ENCODE measurements at places on chromosomes 1 and 21. TPM values are rescaled to one million over a fixed set of nuclear protein-coding genes. Genes with fewer than 3 reads are reported as not detected.

Gene PDZK1IP1
- polyA plus RNA-seq: not detected

Gene ZNF362
- polyA plus RNA-seq: 61.4 TPM

Gene NR1I3
- not detected for polyA plus RNA-seq

Gene RUNX1
- 5.0 TPM for polyA plus RNA-seq

Gene PLCH2
- 5.5 TPM for polyA plus RNA-seq

Gene SPATA21
- not detected for polyA plus RNA-seq

Gene OR2AK2
- not detected for polyA plus RNA-seq

Gene SELL
- polyA plus RNA-seq: 4.7 TPM

Gene GCSAML
- not detected for polyA plus RNA-seq

Gene PTPN22
- not detected for polyA plus RNA-seq

Gene CFHR3
- not detected for polyA plus RNA-seq

Gene CRP
- not detected for polyA plus RNA-seq

Gene NTMT2
- 0.59 TPM for polyA plus RNA-seq

Gene PTPRU
- 10.6 TPM for polyA plus RNA-seq

Gene TSPAN2
- polyA plus RNA-seq: 0.15 TPM

Gene RGS16
- 58.8 TPM for polyA plus RNA-seq

Gene CTSS
- 7.8 TPM for polyA plus RNA-seq

Gene FCER1G
- 38.4 TPM for polyA plus RNA-seq

Gene FAM131C
- polyA plus RNA-seq: 6.3 TPM

Gene SLC22A15
- polyA plus RNA-seq: 2.8 TPM

Gene REN
- 0.31 TPM for polyA plus RNA-seq

Gene SLC26A9
- polyA plus RNA-seq: 7.1 TPM

All from brain (organoid and tissue), 16 donors.